ENCODE measurements at places on chromosomes 6 and 20. TPM values are rescaled to one million over a fixed set of nuclear protein-coding genes. Genes with fewer than 3 reads are reported as not detected.

DNA sequence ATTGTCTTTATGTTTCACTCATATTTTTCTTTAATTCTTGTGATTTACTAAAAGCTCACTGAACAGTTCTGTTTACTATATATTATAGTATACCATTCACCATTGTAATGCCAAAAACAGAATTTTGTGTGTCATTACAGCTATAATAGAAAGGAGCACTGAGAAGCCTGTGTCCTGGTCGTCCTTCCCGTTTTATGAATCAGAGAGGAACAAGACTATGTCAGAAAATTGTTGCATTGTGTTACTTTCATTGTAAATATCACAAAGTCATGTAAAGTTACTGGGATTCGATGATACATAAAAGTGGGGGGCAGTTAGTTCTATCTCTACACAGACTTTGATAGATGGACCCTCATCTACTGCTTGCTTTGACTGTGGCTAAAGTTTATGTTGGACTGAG, 145.1 kb downstream of the QKI start:
- no peaks in the 10 kb centered on the region for H3K27me3 ChIP-seq
- H3K36me3 ChIP-seq = peaks cover 13% of the 10 kb centered on the region
- no peak for DNase-seq
- H3K27ac ChIP-seq = no peak overlapping the region

- DNase-seq = no peak
- no peaks in the 10 kb centered on the region for H3K27me3 ChIP-seq
- no peak overlapping the region for H3K27ac ChIP-seq
- H3K36me3 ChIP-seq = no peaks in the 10 kb centered on the region
Observed at GRCh38 chr20:53284256-53284655, 309.4 kb downstream of the ZNF217 start.

GRCh38 chr6:98942263-98942803, 5.4 kb downstream of the FBXL4 start:
- no peak overlapping the region for H3K4me3 ChIP-seq
- no peaks in the 10 kb centered on the region for H3K27me3 ChIP-seq

Gene UNC5CL
- total RNA-seq = 0.25 TPM

Gene TFB1M
- 7.6 TPM for total RNA-seq

Data from vagina (tissue), 2 donors.